ENCODE measurements at places on chromosomes 6 and 20. TPM values are rescaled to one million over a fixed set of nuclear protein-coding genes. Genes with fewer than 3 reads are reported as not detected.

GRCh38 chr6:92329208-92329847 lies 1090.0 kb downstream of the EPHA7 start:
- DNase-seq = no peak

DNA sequence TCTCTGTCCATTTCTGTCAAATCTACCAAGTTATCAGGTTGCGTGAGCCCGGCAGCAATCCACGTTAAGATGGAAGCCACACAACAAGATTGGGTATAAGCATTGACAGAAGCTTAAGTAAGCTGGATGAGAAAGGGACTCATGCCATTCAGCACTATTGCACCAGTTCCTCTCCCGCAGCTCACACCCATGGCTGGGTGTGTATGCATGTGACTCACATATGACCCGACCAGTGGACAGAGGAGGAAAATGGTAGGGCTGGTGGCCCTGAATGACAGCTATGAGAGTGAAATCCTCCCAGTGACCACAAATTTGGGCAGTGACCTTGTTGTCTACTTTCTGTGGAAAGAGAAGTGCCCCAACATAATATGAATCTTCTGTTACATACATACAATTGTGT lies 113.5 kb downstream of the OTOR start:
- DNase-seq = no peak

HLA-DQA1 gene
- total RNA-seq = 12.7 TPM

TSPO2 gene
- not detected for total RNA-seq

C6orf52 gene
- total RNA-seq = 1.1 TPM
